CD4-positive, CD25-positive, alpha-beta regulatory T cell (primary cell): ENCODE measurements at places on chromosomes 7 and 10.

- DNase-seq: no peak
These were observed 20.0 kb downstream of the UNC5B start for GRCh38 chr10:71232089-71232998.

GRCh38 chr10:62890395-62890794 is 74.2 kb upstream of the EGR2 start:
- DNase-seq: no peak

DNA sequence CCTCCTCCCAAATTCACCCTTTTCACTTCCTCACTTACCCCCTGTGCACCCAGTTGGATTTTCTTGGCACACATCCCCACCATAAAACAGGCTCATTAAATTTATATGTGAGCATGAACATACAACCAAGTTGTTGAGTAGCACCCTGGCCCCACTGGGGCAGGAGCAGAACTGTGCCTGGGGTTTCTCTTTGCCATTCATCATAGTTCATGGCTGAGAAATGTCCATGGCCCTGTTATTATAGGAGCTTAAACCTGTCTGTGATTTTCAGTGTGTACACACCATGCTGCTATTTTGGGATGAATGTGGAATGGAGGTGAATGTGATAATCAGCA is 618.8 kb downstream of the LRMDA start:
- no peak for DNase-seq

DNA sequence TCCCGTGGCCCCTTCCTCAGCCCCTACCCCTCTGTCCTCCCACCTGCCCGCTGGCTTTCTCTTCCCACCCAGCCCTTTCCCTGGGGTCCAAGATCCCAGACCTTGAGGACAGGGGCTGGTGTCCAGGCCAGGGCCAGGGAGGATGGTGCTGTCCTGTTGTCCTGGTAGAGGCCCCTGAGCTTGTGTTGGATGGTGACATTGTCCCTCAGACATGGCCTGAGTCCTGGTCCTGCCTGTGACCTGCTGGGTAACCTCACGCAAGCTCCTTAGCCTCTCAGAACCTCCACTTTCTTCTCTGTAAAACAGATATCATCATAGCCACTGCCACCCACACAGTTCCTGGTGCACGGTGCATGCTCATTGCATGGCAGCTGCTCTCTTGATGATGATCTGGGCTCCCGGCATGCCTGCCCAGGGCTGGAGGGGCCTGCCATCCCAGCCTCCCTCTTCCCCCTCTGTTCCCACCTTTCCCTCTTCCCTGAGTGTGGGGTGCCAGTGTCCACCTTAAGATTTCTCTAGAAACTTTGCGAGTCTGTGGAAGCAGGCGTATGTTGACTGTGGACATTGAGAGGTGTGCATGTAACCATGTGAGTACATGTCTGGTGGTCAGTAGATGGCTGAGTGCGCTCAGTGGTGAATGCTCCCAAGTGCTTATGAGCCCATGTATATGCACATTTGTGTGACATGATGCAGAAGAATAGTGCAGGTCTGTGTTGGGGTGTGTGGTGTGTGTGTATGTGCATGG is 60.4 kb downstream of the NEURL1 start:
- DNase-seq: no peak

DNA sequence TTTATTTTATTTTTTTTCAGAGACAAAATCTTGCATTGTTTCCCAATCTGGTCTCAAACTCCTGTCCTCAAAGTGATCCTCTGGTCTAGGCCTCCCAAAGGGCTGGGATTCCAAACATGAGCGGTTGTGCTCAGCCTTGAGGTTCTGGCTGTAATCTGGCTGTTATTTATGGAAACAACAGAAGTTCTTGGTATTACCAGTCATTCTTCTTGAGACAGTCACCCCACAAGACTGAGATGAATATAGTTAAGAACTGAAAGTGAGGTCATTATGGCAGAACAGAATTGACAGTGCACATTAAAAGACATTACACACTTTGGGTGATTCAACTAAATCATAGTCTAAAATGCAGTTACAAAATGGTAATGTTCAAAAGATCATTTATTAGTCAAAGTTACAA is 719.5 kb downstream of the ZWINT start:
- DNase-seq: no peak

DNA sequence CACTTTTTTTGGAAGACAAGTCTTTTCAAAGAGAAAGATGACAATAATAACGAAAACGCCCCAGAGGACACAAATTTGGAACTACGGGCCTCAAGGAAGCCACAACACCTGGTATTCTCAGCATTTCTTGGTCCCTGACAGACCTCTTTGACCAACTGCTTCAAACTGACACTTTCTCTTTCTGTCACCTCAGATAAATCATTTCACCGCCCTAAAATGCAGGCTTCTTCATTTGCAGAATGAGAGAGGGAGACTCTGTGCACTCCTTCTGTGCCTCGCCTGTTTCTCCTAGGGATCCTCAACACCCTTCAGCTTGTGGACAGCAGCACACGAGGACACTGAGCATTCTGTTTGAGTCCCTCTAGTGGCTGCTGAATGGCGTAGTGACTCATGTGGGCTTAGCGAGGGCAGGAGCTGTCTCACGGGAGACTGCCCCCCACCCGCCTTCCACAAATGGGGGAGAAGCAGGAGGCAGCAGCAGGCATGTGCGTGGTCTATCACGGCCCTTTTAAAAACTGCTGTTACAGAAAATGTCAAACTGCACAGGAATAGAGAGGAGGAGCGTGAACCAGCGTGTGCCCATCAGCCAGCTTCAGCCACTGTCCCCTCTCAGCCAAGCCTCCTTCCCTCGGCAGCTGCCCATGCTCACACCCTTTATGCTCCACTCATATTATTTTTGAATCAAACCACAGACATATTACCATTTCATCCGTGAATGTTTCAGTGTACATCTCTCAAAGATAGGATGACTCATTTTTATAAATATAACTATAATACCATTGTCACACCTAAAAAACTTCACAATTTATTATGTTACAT is 41.4 kb downstream of the GSDME start:
- DNase-seq: no peak

- no peak for DNase-seq
These were observed 91.0 kb upstream of the PDCD4 start for GRCh38 chr10:110780704-110781103.

- no peak for DNase-seq
These were observed 31.0 kb upstream of the ABCB4 start for GRCh38 chr7:87506246-87507180.

DNA sequence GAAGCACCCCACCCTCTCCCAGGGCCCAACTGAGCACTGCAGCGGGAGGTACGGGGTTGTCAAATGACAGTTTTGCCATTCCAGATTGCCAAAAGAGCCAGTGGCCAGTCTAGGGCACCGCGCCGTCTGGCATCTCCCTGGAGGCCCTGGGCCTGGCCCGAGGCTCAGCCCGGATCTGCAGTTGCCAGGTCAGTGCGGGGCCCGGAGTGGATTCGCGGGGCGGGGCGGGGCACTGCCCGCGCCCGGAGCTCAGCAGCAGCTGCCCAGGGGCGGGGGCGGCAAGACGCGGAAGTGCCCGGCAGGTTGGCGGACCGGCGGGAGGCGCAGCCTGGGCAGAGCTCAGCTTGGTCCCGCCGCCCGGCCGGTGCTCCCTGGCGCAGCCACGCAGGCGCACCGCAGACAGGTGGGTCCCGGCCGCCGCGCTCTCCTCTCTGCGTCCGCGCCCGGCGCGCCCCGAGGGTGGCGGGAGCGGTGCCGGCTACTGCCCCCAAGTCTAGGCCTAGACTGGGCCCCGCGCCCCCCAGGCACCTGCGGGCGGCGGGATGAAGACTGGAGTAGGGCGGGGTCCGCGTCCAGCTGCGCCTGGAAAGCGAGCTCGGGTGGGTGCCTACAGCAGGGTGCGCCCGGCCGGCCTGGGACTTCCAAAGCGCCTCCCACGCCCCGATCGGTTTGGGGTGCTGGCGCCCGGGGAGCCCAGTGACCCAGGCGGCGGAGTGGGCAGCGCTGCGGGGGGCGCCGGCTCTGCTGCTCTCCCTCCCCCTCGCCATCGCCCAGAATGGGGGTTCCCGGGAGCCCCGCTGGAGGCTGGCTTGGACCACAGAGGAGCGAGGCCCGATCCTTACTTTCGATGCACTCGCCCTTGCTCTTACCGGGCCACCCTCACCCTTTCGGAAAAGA is at the start of gene IRF5:
IRF5 (plus strand) TSS at position 281 of the 897 bp plus-strand sequence. CDS start 4,155 bp downstream, outside the sequence.
- no peak for DNase-seq

- DNase-seq: no peak
These were observed 82.7 kb downstream of the REEP3 start for GRCh38 chr10:63603709-63604445.

- DNase-seq: no peak
These were observed 37.0 kb upstream of the GOT1 start for GRCh38 chr10:99467236-99467999.

DNA sequence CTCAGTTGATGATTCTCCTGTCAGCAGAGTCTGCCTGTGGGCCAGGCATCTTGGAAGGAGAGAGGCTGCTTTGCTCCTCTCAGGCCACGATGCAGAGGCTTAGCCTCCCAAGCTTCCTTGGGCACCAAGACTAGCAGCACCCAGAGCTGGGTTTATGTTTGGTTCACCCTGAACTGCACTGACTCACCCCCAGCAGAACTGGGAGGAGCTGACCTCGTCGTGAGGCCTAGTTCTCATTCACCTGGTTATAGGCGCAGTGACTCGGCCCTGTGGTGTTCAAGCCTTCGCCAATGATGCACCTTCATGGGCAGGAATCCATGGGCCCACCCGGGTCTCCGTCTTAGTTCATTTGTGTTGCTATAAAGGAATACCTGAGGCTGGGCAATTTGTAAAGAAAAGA is 122.0 kb upstream of the ZNF438 start:
- no peak for DNase-seq

DNA sequence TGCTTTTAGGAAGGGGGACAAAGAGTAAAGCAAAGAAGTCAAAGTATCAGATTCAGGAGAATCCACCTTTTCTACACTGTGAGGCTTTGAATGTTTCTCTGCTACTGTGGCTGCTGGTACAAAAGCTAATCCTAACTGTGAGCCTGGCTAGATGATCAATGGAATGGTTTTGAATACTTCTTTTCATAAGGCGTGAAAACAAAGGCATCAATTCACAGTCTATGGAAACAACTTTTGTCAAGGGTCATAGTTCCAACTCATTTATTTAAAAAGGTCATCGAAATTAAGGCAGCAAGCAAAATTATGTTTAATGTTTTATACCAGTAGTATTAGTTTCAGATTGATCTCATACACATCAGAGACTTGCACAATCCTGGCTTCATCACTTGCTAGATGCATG is 118.1 kb downstream of the CTTNBP2 start:
- no peak for DNase-seq

GRCh38 chr10:28217848-28218247 is 85.0 kb downstream of the MPP7 start:
- DNase-seq: no peak

- DNase-seq: no peak
These were observed 1.0 kb downstream of the DDC start for GRCh38 chr7:50564171-50564570.

DNA sequence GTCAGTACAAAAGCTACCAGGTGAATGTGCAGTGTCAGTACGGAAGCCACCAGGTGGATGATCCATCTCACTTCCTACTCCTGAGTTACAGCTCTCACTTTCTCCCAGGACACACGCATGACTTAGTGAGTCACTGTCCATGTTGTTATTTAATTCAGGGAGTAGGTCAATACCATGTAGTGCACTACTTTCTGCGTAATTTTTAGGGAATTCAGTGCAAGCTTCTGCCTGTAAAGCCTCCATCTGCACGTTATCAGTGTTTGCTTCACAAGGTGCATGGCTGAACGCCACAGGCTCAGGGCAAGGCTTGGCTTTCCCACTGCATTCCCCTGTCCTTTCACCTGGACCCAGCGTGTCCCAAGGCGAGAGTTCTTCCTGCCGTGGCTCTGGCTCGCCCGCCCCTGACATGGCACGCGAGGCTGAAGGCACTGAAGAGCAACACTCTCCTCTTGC is 59.5 kb downstream of the LARP4B start:
- no peak for DNase-seq

GRCh38 chr7:80530136-80530535 is 18.3 kb upstream of the GNAT3 start:
- no peak for DNase-seq

GRCh38 chr7:6260291-6261187 is 11.9 kb downstream of the CYTH3 start:
- no peak for DNase-seq

DNA sequence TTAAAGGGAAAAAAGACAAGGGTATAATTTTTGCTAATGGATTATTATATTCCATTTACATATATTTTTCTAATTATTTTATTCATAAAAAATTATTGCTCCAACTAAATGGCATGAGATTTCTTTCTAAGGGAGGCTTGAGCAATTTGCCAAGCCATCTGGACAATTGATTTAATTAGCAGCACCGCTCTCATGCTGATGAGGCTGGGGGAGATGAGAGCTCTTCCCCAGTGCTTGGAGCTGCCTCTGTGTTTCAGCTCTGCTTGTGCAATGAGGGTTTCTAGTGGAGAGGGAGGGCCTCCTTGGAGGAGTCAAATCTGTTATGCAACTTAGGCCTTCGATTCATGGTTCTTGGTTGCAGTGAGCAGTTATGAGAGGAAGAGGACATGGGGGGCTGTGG is 574.3 kb downstream of the TCERG1L start:
- no peak for DNase-seq

- no peak for DNase-seq
These were observed 709.7 kb downstream of the CNTNAP2 start for GRCh38 chr7:146826329-146826728.
